ENCODE measurements at places on chromosomes 12 and 14. TPM values are rescaled to one million over a fixed set of nuclear protein-coding genes. Genes with fewer than 3 reads are reported as not detected.

DNA sequence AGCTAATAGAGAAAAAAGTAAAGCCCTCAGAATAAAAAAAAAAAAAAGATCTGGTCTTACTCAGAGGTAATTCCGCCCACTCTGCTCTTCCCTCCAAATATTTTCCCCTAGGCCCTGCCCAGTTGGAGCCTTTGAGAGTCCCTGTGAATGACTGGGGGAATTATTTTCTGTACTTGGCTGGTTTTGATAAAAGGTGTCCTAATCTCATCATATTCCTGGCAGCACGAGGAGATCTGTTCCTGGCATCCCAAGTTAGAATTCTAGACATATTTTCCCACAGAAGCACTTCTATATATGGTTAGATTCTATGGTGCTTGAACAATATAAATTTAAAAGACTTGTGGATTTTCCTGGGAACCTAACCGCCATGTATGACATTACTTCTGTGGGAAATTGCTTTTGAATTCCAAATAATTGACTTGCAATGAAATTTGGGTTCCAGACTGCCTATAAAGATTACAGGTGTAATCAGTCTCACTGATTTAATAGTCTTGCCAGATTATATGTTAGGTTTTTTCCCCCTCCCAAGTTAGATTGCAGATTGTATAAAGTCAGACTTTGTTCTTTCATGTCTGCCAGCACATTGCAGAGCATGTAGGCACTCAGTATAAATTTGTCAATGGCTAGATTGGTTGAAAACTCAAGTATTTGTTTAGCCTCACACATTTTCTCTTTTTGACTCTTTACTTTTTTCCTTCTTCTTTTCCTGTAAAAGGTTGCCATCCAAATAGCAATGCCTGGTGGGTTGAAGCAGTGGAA lies 12.3 kb downstream of the GPX2 start:
- no peak for DNase-seq

DNA sequence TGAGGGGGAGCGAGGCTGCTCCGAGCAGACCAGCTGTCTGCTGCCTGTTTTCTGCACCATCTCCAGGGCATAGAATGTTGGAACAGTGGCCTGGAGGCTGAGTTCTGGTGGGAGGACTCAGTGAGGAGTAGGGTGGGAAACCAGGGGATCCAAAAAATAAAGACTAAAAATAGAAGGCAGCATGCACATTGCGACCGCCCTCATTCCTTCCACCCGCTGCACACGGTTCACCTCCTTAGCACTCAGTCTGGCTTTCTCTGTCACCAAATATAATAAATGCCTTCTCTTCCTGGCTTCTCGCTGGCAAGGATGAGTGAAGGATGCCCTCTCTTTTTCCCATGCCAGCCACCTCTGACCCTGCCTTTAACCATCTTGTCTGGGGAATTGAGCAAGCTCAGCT lies 146.2 kb downstream of the AACS start:
- DNase-seq, result no peak

- DNase-seq, result peak; percentile 87
These were observed 21.0 kb upstream of the EMP1 start for GRCh38 chr12:13175499-13175898.

- DNase-seq, result peak; percentile 87
These were observed 10.3 kb downstream of the RERGL start for GRCh38 chr12:18079541-18080246.

GRCh38 chr12:68765696-68766095 lies 19.7 kb downstream of the SLC35E3 start:
- DNase-seq, result no peak

DNA sequence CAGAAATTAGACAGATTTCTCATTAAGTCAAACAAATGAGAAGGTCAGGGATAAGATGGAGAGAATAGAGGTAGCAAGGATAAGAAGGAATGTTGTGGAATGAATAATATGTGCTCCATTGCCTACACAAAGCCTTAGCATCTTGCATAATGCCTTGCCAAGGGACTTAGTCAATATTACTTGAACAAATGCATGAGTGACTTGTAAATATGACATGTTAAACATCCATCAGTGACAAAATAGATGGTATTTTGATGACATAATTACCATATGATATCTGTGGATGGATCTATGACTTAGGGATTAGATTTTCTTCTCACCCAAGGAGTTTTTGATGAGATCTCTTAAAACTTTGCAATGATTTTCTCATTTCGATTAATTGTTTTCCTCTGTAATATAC lies 194.1 kb upstream of the RASSF8 start:
- DNase-seq, result no peak

LGALS3 gene
- 247 TPM for total RNA-seq

Data from LHCN-M2 (cell line).